ENCODE measurements at places on chromosomes 6 and 20.

DNA sequence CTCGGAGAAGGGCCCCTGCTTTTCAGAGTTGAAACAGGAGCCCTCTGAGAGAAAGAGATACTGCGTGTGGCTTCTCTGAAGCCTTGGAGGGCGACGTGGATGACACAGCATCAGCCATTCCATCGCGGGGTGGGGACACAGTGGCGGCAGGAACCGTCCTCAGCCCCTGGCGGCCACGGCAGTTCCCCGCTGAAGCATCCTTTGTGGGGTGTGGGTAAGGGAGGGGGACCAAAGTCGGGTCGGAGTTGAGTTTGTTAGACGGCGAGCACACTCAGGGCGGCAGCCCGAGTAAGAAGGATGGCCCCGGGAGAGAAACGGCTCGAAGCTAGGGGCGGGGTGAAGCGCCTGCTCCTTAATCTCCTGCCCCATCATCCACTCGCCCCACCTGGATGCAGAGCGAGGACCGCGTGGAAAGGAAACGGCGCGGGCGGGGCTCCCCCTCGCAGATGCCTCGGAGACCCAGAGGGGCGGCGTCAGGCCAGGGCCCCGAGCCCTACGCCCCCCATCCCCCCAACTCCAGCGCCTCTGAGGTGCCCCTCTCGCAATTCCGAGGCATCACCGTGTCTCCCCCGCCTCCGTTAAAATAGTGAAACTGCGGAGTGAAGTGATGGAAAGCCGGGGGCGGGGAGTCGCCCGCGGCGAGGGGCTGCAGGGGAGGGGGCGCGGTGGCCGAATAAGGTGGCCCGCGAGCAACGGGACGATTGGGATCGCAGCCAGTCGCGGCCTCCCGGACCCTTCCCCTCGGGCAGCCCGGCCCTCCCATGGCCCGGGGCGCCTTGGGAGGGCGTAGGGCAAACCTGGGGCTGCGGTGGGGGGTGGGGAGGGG is 796 bp upstream of the RREB1 start:
- no peak for DNase-seq

DNA sequence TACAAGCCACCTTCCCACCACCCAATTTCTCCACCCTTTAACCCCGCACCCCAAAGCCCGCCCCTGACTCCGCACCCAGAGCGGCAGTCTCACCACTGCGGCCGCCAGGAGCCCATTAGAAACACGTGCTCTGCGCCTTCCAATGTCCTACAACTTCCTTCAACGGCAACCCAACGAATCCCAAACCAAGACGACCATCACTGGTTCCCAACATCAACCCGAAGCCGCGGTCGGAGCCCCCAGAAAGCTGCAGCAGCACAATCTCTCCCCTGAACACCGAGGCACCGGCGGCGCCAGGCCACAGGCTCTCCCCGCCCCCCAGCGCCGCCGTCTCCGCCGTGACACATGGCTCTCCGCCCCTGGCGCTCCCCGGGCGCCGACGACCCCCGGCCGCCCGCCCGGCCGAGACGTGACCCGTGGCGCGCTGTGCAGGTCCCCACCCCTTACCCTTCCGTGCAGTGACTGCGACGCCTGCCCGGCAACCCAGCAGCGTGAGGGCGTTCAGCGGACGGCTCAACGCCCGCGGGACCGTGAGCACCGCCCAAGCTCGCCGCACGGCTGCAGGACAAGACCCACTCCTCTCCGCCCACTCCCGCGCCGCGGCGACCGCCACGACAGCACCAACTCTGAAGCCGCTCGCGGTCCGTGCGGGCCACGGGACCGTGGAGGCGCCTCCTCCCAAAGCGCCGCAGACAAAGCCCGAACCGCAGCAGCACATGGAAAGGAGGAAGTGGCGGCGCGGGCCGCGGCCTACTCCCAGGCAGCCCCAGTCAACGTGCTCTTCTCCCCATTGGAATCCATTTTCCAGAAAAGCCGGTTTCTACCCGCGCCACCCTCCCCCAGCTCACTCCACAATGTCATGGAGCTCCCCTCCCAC is 551 bp downstream of the SYNCRIP start:
- DNase-seq = no peak

- no peak for DNase-seq
Observed at GRCh38 chr6:163667372-163668060, 253.0 kb downstream of the QKI start.

- no peak for DNase-seq
Observed at GRCh38 chr6:54044059-54044458, 67.2 kb upstream of the MLIP start.

- peak; percentile 80 for DNase-seq
Observed at GRCh38 chr6:149840345-149841075, 23.6 kb downstream of the LRP11 start.

DNA sequence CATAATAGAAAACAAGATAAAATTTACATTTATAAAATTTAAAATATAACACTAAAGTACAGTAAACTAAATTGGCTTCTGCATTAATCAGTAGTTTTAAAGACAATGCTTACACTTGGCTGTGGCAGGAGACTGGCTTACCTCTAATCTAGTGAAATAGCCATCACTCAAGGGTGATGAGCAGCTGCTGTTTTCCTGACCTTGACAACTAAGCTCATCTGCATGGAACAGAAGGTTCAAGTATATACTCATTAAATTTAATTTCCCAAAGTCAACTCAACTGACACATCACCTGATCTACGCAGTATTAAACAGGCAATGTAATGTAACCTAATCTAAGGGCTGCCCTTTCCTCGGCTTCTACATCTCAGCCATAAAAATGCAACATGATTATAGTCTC is 14.5 kb downstream of the TMX4 start:
- no peak for DNase-seq

- DNase-seq = no peak
Observed at GRCh38 chr6:45997875-45998506, 17.7 kb downstream of the CLIC5 start.

- DNase-seq = no peak
Observed at GRCh38 chr6:168871642-168872315, 381.9 kb downstream of the THBS2 start.

GRCh38 chr6:157927011-157927410 is 54.7 kb upstream of the SYNJ2 start:
- no peak for DNase-seq

GRCh38 chr20:10665791-10666190 is 8.0 kb downstream of the JAG1 start:
- no peak for DNase-seq

DNA sequence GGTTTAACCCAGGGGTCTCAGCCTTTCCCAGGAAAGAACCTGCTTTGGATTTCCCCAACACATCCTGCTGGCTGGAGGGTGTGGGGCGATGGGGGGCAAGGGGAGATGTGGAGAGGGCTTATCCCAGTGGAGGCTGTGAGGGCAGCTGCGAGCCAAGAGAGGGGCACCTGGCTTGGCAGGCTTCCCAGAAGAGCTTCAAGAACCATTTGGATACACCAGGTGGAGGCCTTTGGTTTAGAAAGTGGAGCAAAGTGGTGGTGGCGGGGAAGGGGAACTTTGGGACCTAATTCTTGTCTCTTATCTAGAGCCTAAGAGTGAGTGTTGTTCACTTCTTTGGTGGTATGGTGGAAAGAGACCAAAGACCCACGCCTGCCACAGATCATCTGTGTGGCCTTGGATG is 12.4 kb downstream of the CD40 start:
- DNase-seq = peak; percentile 13

- no peak for DNase-seq
Observed at GRCh38 chr6:29926413-29927274, 15.7 kb upstream of the HLA-A start.

DNA sequence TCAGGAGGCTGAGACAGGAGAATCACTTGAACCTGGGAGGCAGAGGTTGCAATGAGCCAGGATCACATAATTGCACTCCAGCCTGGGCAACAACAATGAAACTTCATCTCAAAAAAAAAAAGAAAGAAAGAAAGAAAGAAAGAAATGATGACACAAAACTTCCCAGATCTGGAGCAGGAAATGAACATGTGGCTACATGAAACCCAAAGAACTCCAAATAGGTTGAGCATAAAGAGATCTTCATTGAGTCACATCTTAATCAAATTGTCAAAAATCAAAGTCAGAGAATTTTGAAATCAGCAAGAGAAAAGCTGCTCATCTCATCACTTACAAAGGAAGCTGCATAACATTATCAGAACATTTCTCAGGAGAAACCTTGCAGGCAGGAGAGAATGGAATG is 247.0 kb downstream of the IBTK start:
- no peak for DNase-seq

GRCh38 chr6:3413592-3413991 is 43.3 kb downstream of the SLC22A23 start:
- DNase-seq = no peak

- no peak for DNase-seq
Observed at GRCh38 chr6:1923449-1923848, 313.7 kb downstream of the FOXC1 start.

DNA sequence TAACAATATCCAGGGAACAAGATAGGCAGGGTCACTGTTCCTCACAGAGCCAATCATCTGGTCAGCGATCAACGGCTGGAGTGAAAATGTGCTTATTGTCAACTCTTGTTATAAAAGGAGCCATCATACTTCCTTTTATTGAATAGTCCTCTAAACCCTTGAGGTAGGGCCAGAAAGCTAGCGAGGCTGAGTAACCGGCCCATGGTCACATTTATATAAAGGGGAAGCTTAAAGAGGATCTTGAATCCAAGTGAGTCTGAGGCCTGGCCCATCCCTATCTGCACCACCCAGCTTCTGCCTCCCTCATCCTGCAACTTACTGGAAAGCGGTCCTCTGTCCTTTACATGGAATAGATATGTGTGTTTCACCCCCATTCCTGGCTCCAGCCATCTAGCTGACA is 9.5 kb downstream of the PHACTR3 start:
- no peak for DNase-seq

DNA sequence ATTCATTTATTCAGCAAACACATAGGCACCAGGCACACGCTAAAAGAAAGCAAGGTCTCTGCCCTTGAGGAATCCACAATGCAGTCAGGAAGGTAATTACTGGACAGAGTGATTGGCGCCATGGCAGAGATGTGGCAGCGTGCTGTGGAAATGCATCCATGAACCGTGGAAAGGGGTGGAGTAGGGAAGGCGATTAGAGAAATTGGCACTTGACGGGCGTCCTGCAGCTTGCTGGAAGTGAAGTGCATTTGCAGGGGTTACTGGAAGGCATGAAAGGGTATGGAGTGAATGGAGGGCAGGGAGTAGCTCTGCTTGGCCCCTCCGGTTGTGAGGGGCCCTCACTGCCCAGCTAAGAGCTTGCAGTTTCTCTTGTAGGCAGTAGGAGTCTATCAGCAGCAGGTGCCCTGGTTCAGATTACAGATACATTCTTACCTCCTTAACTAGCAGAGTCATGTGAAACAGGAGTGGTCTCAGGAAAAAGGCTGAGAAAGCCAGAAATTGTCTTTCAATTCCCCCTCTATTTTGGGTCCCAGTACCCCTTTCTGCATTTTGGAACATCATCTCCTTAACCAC is 122.5 kb upstream of the TIAM2 start:
- peak; percentile 78 for DNase-seq

DNA sequence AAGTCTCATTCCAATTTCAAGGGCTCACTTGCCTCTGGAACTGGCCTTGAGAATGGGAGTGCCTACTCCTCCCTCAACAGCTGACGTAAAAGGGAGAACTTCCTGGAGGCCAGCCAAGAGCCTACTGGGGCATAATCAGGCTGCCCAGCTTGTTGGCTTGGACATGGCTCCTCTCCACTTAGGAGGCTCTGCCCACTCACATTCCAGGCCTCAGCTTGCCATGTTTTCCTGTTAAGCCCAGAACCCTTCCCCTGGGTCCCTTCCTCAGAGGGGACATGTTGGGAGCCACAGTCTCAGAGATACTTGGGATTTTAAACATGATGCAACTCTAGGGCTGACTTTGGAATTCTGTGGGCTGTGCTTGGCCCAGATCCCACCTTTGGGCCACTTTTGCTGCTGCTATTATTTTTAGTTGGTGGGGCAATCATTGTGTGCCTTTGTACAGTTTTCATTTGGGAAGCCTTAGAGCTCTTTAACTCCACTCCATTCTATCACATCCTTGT is 31.5 kb upstream of the ADTRP start:
- DNase-seq = no peak

GRCh38 chr20:31849306-31849930 is 4.0 kb upstream of the FOXS1 start:
- DNase-seq = no peak

- DNase-seq = peak; percentile 96
Observed at GRCh38 chr6:109465772-109466171, 10.2 kb upstream of the MICAL1 start.

GRCh38 chr20:47970282-47970903 is 185.1 kb upstream of the SULF2 start:
- no peak for DNase-seq

GRCh38 chr6:44512868-44513741 is 125.6 kb downstream of the CDC5L start:
- DNase-seq = no peak

GRCh38 chr20:25315418-25316210 is 67.7 kb downstream of the PYGB start:
- no peak for DNase-seq

GRCh38 chr6:90074161-90074850 is 180.0 kb downstream of the GJA10 start:
- no peak for DNase-seq

DNA sequence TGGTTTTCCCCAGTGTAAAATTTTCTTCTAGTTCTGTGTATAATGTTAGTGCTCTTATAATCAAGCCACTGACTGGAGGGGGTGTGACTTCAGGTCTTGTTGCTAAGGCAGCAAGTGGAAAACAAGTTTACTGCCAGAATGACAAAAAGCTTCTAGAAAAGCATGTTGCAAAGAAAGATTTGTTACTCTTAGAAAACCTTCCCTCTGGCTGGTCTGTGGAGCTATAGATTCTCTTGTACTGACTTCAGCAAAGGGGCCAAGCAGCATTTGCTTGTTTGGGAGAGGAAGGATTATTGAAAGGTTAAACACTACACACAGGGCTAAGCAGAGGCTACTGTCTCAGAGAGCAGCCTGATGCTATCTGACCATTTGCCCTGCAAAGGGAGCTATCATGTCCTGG is 288.8 kb downstream of the BTBD9 start:
- no peak for DNase-seq

DNA sequence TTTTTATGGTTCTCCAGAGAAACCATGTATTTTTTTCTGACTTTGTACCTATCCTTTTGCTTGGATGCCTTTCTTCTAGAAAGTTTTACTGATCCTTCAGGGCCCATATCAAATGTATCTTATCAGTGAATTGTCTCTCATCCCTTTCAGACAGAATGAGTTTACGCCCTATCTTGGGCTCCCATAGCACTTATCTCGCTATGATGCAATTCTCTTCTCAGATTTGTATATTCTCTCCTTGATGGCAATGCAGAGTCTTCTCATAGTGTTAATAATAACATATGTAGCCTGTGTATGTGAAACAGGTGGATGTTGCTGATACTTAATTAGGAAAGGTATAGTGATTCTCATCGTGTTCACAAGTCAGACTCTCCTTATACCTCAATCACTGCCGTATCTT is 336.2 kb downstream of the UTRN start:
- no peak for DNase-seq

- DNase-seq = no peak
Observed at GRCh38 chr6:106194949-106195921, 109.1 kb downstream of the PRDM1 start.

DNA sequence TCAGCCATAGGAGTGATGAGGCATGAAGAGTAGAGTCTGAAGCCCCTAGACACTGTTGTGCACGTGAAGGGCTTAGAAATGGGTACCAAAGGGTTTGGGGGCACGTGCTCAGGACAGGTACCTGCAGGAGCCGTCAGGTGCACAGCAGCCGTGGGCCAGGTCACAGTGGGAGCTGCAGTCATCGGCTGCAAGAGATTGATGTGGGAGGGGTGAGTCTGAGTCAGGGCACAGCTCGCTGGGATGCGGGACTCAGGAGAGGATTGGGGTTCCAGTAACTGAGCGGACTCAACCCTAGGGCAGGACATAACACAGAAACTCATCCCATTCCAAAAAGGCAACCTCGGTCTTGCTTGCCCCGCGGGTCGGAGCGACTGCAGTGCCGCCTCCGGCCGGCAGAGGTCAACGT is 1.1 kb downstream of the DLK2 start:
- DNase-seq = no peak

All from NCI-H187 treated with DMSO at 0.1 percent for 48 hours (cell line).